ENCODE measurements at places on chromosomes 2 and 18. TPM values are rescaled to one million over a fixed set of nuclear protein-coding genes. Genes with fewer than 3 reads are reported as not detected.

Gene ARHGEF4
- 5.9 TPM for total RNA-seq

Gene ELOA2
- not detected for total RNA-seq

Gene CCDC121
- 5.5 TPM for total RNA-seq

GRCh38 chr18:34576622-34577021 is 133.5 kb upstream of the DTNA start:
- H3K27me3 ChIP-seq: no peaks in the 10 kb centered on the region
- no peak overlapping the region for H3K27ac ChIP-seq
- no peak overlapping the region for H3K4me3 ChIP-seq

DNA sequence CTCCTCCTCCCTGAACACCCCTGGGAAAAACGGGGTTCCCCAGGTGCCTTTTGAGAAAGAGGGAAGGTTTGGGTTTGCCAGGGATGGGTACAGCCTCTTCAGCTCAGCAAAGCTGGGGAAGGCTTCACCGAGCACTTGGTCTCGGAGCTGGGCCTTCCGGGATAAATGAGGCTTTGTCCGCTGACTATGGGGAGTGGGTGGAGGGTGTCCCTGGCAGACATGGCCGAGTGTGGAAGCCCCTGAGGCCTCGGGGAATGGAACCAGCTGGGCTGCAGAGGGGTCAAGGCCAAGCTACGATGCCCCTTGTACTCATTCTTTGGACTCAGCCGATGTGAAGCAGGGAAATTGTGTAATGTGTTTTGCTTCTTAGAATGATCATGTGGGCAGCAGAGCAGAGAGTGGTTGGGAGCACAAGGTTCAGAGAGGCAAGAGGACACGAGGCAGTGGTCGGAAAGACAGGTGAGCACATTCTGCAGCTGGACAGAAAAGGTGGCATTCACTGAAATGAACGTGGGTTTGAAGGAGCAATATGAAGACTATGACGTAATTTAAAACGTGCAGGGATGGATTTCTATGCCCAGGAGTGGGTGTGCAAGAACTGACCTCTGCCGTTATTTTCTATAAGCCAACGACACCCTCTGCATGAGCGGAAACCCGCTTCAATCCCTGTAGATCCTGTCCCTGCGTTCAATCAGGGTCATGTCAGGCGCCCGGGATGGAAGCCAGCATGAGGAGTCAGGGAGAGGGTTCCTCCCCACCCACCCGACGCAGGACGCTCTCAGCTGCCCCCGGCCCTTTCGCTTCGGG is 142.6 kb downstream of the PXDN start:
- peaks cover 4% of the 10 kb centered on the region for H3K27me3 ChIP-seq
- H3K27ac ChIP-seq: no peak overlapping the region
- no peak for DNase-seq
- H3K4me1 ChIP-seq: no peaks in the 10 kb centered on the region
- no peaks in the 10 kb centered on the region for H3K36me3 ChIP-seq

GRCh38 chr18:10289251-10289650 is 165.2 kb upstream of the APCDD1 start:
- peaks cover 14% of the 10 kb centered on the region for H3K4me1 ChIP-seq
- H3K36me3 ChIP-seq: no peaks in the 10 kb centered on the region
- H3K4me3 ChIP-seq: no peak overlapping the region
- H3K27me3 ChIP-seq: peaks cover 73% of the 10 kb centered on the region

DNA sequence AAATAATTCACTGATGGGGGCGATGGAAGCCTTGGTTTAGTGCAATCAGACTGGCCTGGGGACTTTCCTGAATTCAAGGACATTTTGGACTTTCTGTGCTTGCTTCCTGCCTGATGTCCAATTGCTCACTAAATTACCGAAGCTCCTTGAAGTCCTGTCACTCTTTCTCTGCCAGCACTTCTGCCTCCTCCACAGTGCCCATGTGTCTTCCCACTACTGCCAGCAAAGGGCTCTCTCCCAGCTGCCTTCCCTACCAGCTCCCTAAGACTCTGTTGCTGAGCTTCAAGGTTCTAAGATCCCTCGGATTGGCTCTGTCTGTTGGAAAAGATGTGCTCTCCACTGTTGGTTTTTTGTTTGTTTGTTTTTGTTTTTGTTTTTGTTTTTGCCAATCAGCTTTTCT is 158.1 kb downstream of the MTCL1 start:
- H3K4me1 ChIP-seq: peaks cover 23% of the 10 kb centered on the region
- H3K27me3 ChIP-seq: no peaks in the 10 kb centered on the region
- H3K36me3 ChIP-seq: no peaks in the 10 kb centered on the region
- no peak overlapping the region for H3K4me3 ChIP-seq

DNA sequence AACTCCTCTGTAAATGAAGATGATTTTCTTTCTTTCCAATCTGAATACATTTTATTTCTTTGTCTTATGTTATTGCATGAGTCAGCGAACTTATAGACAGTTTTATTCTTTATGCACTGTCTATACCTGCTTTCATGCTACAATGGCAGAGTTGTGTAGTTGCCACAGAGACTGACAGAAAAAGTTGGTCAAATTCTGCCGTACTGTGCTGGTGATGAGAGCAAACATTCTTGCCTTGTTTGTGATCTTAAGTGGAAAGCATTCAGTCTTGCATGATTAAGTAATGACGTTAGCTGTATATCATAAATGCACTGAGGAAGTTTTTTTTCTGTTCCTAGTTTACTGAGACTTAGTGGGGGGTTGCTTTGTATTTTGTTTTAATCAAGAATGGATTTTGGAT is 32.9 kb downstream of the ZC3H15 start:
- H3K4me1 ChIP-seq: no peaks in the 10 kb centered on the region
- no peaks in the 10 kb centered on the region for H3K27me3 ChIP-seq
- H3K36me3 ChIP-seq: peaks cover 34% of the 10 kb centered on the region
- DNase-seq: no peak

DNA sequence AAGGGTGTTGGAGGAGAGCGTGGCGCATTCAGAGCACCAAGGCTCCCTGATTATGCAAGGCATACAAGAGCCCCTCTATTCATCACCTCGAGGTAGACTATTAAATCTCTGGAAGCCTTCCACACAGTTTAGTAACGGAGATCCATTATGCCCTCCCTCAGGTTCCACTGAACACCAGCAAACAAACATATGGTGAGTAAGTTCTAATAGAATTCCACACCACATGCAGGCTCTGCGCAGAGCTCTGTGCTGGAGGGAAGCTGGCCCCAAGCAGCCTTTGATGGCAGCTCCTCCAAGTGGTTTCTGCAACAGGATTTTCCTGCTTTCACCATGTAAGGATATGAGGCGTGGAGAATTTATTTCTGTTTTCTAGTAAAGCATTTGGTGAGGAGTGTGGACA is 238.6 kb downstream of the C1D start:
- peaks cover 26% of the 10 kb centered on the region for H3K4me1 ChIP-seq
- no peaks in the 10 kb centered on the region for H3K36me3 ChIP-seq
- no peak overlapping the region for H3K4me3 ChIP-seq
- no peaks in the 10 kb centered on the region for H3K27me3 ChIP-seq

DNA sequence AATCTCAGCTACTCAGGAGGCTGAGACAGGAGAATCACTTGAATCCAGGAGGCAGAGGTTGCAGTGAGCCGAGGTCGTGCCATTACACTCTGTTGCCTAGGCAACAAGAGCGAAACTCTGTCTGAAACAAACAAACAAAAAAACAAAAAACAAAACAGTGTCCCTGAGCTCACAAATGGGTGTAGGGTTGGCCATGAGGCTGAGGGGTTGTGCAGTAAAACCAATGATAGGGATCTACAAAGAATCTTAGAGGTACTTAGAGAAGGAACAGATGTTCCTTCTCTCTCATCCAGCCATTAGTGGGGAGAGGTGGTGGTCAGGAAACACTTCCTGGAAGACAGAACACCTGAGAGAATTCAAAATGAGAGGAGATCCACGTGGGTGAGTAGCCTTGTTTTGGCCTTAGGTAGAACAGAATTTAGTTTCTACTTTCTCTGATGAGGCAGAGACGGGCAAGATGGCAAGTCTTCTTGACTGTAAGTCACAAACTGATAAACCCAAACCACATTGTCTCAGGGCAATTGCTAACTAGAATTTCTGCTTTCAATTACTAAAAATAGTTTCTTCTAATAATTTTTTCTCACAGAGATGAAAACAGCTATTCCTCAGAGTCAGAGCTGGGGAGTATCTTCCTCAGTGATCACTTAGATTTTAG is 61.5 kb upstream of the PPM1B start:
- H3K27me3 ChIP-seq: no peaks in the 10 kb centered on the region
- H3K4me1 ChIP-seq: peaks cover 8% of the 10 kb centered on the region
- no peak overlapping the region for H3K4me3 ChIP-seq
- peaks cover 5% of the 10 kb centered on the region for H3K36me3 ChIP-seq
- no peak overlapping the region for H3K27ac ChIP-seq

GRCh38 chr2:10204326-10205161 is 82.0 kb downstream of the RRM2 start:
- DNase-seq: no peak
- H3K4me3 ChIP-seq: no peak overlapping the region
- H3K36me3 ChIP-seq: no peaks in the 10 kb centered on the region
- H3K27me3 ChIP-seq: no peaks in the 10 kb centered on the region
- H3K4me1 ChIP-seq: no peaks in the 10 kb centered on the region

- peaks cover 15% of the 10 kb centered on the region for H3K27me3 ChIP-seq
- H3K27ac ChIP-seq: no peak overlapping the region
- H3K4me3 ChIP-seq: peak overlapping the region; percentile 4
- H3K36me3 ChIP-seq: peaks cover 16% of the 10 kb centered on the region
Measured at GRCh38 chr2:170823088-170823897, 6.6 kb downstream of the GAD1 start.

DNA sequence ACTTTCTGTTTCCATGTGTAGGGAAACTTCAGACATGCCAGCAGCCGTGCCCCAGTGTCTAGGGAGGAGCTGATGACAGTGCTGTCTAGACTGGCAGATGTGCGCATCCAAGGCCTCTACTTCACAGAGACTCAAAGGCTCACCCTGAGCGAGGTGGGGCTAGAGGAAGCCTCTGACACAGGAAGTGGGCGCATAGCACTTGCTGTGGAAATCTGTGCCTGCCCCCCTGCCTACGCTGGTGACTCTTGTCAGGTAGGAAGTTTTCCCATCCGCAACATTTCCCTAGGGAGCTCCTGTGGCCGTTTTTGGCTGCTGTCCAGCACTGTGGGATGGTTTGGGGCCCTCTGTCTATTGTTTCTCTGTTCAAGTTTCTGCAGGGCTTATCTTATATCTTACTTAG is 143.1 kb upstream of the TTC39C start:
- no peaks in the 10 kb centered on the region for H3K27me3 ChIP-seq
- DNase-seq: peak; percentile 52
- peak overlapping the region; percentile 83 for H3K4me3 ChIP-seq
- peaks cover 43% of the 10 kb centered on the region for H3K36me3 ChIP-seq
- H3K27ac ChIP-seq: peak overlapping the region; percentile 93

DNA sequence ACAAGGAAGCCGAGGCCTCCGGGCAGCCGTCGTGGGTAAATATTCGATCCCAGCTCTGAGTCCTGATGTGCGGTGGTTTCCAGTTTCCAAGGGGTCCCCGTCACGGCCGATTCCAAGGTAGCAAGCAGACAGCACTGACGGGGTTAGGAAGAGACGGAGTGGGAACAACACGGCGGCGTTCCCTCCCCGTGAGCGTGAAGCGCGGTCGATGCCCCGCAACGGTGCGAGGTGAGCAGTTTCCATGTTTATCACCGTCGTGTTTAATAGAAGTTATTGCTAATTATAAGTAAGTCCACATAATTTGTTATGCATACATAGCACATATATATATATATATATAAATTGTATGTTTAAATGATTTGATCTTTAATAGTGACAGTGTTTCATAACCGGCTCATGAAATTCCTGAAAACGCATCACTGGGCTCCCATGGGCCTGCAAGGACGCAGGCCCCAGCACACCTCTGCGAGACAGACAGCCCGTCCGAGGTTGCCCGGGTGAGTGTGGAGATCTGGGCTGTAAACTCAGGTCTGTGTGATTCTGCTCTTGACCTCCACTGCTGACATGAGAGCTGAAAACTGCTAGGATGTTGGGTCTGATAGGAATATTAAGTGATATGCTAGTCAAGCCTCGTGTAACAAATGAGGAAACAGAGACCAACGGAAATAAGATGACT is 243.5 kb upstream of the SALL3 start:
- H3K27ac ChIP-seq: no peak overlapping the region
- H3K36me3 ChIP-seq: no peaks in the 10 kb centered on the region
- H3K4me3 ChIP-seq: no peak overlapping the region

DNA sequence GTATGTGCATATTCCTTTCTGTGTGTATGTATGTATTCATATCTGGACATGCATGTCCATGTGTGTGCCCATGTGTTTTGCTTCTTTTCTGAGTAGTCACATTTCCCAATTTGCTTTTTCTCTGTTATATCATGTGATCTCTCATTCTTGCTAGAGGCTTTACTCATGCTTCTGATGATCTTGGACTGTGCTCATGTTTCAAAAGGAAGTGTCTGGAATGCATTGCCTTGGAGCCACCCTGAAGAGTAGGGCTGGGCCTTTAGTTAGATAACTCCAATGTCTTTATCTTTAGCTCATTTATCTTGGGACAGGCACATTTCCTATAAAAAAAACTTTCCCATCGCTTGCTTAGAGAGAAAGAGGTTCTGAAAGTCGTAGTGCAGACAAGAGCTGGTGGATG is 859.2 kb downstream of the CNTNAP5 start:
- no peak overlapping the region for H3K27ac ChIP-seq
- H3K4me1 ChIP-seq: no peaks in the 10 kb centered on the region
- DNase-seq: no peak
- H3K27me3 ChIP-seq: no peaks in the 10 kb centered on the region
- H3K4me3 ChIP-seq: no peak overlapping the region
- no peaks in the 10 kb centered on the region for H3K36me3 ChIP-seq

- peaks cover 8% of the 10 kb centered on the region for H3K4me1 ChIP-seq
- H3K27me3 ChIP-seq: no peaks in the 10 kb centered on the region
- H3K4me3 ChIP-seq: no peak overlapping the region
Measured at GRCh38 chr2:191012845-191013681, 908 bp downstream of the STAT1 start.

GRCh38 chr2:47656715-47657600 is 126.0 kb upstream of the MSH6 start:
- H3K4me1 ChIP-seq: peaks cover 13% of the 10 kb centered on the region
- no peak for DNase-seq
- H3K4me3 ChIP-seq: no peak overlapping the region
- no peak overlapping the region for H3K27ac ChIP-seq
- no peaks in the 10 kb centered on the region for H3K27me3 ChIP-seq

DNA sequence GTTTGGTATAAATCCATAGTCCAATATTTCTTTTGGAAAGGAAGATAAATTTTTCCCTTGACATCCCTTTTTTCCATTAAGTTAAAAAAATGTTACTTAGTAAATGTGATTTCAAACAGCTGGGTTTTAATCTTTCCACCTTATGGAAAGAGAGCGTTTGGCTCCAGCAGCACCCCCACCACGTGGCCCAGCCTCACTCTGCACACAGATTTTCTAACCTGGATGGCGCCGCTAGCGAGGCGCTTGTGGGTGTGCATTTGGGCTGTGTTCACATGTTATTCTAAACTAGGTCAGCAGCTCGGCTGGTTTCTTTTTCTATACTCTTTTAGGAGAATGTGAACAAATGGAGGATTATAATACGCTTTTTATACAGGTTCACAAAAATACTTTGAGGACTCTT is 218.0 kb downstream of the LDLRAD4 start:
- no peak for DNase-seq
- no peaks in the 10 kb centered on the region for H3K36me3 ChIP-seq
- H3K27me3 ChIP-seq: peaks cover 64% of the 10 kb centered on the region
- H3K27ac ChIP-seq: no peak overlapping the region
